Muscle of back (tissue), 13 donors: ENCODE measurements at places on chromosomes 1 and 21.
A peak's percentile ranks its signal among the peaks of the same experiment; 100 is the strongest.

- DNase-seq: no peak
Observed at GRCh38 chr1:163914785-163915413, 593.1 kb downstream of the NUF2 start.

DNA sequence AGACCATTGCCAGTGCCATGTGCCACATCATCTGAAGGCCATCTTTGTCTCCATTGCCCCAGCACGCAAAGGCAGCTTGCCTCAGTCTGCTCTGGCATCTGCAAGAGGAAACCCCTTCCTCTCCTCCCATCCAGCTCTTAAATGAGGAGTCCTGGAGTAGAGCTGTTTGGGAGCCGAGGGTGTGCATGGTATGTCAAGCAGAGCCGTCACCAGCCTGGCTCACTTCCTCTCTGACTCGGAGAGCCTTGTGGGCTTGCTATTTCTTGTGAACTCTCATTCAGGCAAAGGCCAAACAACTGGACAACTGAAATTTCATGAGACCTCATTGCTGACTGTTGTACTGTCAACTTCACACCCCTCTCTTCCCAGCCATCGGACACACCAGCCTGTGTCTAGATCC is 143.9 kb downstream of the SIPA1L2 start:
- DNase-seq: no peak

DNA sequence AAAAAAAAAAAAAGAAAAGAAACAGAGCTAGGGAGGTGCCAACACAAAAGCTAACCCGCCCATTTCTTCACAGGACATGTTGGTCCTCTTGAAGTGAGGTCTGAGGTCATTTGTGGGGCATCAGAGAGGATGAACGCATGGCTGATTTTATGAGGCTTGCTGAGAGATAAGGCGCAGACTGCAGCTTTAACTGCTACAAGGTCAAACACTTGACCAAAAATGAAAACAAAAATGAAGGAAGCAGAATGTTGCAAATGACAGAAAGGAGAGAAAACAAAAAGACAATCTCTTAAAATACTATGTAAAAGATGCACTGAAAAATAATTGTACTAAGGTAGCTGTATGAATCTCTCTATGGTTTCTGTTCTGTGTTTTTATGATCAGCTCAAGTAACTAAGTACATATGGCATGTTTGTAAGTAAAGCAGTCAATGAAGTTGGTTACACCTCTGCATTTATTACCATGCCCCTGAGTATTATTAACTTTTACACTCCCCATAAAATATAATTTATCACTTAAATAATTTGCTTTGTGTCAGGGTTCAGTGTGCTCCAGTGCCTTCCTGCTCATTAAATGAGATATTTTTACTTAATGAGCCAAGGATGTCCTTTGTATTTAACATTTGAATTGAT is 249.1 kb upstream of the NR5A2 start:
- DNase-seq: no peak

- DNase-seq: no peak
Observed at GRCh38 chr1:66556161-66556611, 22.2 kb downstream of the SGIP1 start.

GRCh38 chr1:46278807-46279206 is 24.6 kb downstream of the LRRC41 start:
- DNase-seq: no peak

DNA sequence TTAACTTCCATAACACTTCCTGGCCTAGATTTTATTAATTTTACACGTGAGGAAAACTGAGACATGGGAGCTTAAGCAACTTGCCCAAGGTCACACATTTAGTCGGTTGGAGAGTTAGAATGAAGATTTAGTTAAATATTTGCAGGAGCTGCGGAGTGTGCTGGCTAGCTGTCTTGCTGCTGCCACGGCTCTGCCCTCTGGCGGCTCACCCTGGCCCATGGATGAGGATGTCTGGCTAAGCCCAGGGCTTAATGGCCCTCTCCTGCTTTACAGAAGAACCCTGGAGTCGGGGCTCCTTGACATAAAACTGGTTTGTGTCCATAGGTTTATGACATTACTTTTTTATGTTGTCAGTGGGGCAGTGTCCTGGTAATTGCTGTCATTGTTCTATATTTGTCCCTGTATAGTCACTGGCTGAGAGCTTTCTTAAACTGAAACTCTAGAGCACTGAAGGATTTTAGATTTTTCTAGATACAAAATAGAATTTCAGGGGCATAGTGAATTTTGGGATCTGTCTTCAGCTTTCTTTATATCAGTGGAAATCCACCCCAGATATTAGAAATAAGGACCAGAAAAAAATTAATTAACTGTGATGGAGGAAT is 88.9 kb upstream of the WLS start:
- DNase-seq: peak; percentile 68

GRCh38 chr1:66217561-66217960 is 316.4 kb upstream of the SGIP1 start:
- DNase-seq: no peak

- DNase-seq: no peak
Observed at GRCh38 chr1:29649189-29650040, 413.1 kb downstream of the PTPRU start.

DNA sequence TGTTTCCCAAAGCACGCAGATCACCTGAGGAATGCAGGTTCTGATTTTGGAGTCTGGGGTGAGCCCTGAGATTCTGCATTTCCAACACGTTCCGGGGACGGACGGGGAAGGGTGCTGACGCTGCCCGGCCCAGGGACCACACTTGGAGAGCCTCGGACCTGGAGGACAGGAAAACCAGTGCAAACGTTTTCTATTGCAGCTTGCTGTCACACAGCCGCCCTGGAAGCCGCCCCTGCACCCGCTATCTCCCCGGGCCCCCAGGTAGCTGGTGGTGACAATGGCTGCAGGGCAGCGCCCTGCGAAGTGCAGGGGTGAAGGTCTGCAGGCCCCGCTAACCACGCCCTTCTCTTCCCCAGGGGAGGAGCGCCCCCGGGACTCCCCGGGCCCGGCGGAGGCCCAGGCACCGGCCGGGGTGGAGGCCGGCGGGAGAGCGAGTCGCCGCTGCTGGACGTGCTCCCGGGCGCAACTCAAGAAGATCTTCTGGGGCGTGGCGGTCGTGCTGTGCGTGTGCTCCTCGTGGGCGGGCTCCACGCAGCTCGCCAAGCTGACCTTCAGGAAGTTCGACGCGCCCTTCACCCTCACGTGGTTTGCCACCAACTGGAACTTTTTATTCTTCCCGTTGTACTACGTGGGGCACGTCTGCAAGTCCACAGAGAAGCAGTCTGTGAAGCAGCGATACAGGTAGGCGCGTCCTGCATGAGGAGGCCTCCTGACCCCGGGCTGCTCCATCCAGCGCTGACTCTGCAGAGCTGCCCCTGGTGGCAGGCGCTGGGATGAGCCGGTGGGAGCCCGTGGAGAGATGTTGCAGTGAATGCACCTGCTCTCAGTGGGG is 142.0 kb upstream of the COA6 start:
- no peak for DNase-seq

DNA sequence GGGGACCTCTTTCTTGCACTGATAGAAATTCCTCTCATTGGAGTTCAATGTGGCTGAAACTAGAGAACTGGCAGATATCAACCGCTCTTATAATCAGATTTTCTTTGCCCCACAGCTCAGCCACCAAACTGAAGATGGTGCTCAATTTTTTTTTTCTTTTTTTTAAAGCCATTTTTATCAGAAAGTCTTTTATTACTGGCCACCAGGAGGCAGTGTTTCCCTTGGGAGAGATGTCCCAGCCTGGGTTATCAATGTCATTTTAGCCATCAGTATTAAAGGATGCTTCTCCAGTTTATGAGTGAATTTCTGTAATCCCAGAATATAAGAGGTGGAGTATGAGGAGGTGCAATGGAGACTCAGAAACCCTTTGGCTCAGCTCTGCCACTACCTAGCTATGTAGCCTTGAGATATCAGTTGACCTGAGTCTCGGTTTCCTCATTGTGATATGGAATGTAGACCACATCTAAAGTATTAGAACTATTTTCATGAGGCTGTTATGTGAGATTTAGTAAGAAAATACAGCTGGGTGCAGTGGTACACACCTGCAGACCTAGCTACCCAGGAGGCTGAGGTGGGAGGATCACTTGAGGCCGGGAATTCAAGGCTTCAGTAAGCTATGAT is 27.6 kb downstream of the CD244 start:
- DNase-seq: no peak

GRCh38 chr1:167093846-167094516 is at the start of gene STYXL2:
Gene STYXL2 (plus strand): TSS chr1:167094075. CDS start chr1:167094850, 775 bp downstream.
- peak; percentile 73 for DNase-seq

GRCh38 chr1:203492748-203493130 is 1.2 kb upstream of the OPTC start:
- DNase-seq: no peak

DNA sequence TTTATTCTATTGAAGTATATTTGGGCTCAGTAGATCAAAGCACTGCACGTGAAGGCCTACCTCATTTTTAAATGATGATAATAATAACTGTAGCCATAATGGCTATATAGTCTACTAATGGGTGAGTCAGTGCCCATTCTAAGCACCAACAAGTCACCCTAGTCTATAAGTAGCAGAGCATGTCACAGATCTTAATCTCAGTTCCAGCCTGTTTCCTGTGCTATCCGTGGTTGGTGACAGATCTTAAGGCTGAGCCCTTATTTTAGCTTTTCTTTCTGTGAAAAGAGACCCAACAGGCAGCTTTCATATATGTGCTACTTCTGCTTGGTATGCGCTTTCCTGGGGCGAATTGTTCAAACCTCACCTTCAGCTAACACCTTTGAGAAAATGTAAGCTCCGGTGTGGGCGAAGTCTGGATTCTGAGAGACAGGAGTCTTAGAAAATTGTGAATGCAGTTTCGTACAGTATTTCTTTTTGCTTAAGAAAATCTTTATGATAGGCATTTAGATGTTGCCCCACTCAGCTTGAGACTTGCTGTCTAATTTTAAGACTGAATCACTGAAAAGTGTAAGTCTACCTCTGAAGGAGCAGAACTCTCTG is 59.6 kb downstream of the FMN2 start:
- DNase-seq: no peak

DNA sequence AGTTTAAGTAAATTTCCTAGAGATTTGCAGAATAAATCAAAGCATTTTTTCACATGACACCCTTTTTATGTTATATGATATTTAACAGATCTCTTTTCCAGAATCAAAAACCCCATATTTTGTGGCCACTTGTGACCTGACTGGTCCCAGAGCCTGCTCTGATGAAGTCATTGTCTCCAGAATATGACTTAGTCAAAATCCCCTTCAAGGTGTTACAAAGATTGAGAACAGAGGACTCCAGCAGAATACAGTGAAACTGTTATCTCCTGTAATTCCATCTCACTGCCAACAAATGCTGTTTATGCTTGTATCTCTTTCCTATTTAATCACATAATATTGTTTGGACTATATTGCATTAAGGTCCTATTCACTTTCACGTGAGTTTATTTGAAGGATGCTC is 25.6 kb downstream of the RGS1 start:
- no peak for DNase-seq

DNA sequence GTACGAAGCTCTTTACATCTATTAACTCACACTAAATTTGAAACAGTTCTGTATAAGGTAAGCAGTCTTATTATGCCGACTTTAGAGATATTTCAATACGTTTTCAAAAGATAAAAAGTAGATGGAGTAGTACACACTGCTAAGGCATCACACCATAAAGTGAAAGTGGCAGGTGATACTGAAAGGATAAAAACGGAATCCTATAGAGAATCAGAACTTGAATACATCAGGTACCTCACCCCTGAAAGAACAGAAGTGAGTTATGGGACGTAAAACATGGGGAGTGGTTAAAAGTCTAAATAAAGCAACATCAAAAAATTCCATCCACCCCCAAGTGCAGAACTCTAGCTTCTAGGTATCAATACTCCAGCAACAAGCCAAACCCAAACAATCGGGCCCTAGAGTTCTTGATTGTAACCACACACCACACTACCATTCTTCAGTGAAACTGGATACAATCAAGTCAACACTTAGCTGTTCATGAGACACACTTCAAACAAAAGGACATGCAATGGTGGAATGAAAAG is 142.6 kb downstream of the SMYD3 start:
- no peak for DNase-seq

DNA sequence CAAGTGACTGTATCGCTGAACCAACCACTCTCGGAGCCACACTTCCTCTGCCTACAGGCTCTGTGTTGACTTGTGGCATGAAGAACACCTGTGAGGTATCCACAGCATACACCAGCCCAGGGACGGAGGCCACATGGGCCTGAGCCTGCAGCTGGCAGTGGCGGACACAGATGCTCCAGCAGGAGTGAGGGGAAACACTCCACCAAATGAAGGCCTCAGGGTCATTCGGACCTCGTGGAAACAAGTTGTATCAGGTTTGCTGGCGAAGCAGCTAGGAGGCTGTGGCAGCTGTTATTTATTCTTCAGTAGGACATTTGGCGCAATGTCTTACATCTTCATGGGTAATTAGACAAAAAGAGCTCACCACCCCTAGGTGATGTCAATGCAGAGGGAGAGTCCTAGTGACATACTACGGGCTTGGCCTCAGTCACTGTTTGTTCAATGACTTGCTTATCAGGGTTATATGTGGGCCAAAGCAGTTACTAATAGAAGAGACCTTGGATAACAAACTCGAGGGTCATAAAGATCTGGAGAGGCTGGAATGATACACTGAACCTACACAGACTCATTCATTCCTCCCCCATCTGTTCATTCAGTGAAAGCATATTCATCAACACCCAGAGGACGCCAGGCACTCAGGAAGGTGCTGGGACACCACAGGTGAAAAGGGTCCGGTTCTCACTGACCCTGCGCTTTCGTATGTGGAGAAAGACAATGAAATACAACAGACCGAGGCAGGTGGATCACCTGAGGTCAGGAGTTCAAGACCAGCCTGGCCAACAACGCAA is 11.6 kb upstream of the ETS2 start:
- DNase-seq: no peak

- no peak for DNase-seq
Observed at GRCh38 chr1:33378976-33379375, 51.9 kb downstream of the PHC2 start.

GRCh38 chr1:61088163-61088974 is 6.0 kb downstream of the NFIA start:
- no peak for DNase-seq
